H9 (cell line): ENCODE measurements at places on chromosomes 1 and 21.

- no peaks in the 10 kb centered on the region for H3K27me3 ChIP-seq
- no peak for DNase-seq
- H3K4me3 ChIP-seq, result no peak overlapping the region
- H3K27ac ChIP-seq, result no peak overlapping the region
Measured at GRCh38 chr1:818618-819291, 105.0 kb upstream of the SAMD11 start.

DNA sequence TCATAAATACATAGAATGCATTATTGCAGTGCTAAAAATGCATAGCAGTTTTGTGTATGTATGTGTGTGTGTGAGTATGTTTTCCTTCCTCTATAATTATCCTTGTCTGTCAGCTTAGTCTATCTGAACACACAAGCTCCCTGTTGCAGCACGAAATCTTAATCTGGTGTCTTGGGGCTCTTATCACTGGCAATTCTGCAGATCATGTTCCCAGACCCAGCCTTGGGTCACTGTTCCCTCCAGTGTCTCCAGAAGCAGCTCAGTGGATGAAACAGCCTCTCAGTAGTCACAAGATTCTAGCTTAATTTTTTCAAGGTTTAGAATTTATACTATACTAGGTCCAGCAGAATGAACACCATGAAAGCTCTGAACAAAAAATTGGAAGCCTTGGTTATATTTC lies 777.9 kb downstream of the MRPL39 start:
- no peaks in the 10 kb centered on the region for H3K36me3 ChIP-seq
- no peak overlapping the region for H3K4me3 ChIP-seq

DNA sequence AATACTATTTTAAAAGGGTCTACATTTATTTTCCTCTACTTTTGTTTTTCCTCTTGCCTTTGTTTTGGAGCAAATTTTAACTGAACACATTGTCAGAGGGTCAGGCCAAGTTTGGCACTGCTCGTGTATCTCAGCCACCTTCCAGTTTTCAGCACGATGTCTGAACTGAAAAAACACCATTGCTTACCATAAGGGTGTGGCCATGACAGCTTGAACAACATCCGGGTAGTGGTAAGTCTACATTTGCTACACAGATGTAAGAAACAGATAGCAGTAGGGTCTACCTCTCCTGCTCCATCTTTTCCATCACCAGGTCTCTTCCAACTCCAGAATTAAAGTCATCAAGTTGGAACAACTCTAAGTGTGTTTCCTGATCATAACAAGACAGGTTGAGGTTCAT lies 4.2 kb downstream of the HIVEP3 start:
- peaks cover 7% of the 10 kb centered on the region for H3K4me1 ChIP-seq
- peaks cover 22% of the 10 kb centered on the region for H3K27me3 ChIP-seq
- H3K36me3 ChIP-seq, result peaks cover 2% of the 10 kb centered on the region; the same call in 1 of the 3 replicates
- no peak overlapping the region for H3K4me3 ChIP-seq
- DNase-seq, result no peak

DNA sequence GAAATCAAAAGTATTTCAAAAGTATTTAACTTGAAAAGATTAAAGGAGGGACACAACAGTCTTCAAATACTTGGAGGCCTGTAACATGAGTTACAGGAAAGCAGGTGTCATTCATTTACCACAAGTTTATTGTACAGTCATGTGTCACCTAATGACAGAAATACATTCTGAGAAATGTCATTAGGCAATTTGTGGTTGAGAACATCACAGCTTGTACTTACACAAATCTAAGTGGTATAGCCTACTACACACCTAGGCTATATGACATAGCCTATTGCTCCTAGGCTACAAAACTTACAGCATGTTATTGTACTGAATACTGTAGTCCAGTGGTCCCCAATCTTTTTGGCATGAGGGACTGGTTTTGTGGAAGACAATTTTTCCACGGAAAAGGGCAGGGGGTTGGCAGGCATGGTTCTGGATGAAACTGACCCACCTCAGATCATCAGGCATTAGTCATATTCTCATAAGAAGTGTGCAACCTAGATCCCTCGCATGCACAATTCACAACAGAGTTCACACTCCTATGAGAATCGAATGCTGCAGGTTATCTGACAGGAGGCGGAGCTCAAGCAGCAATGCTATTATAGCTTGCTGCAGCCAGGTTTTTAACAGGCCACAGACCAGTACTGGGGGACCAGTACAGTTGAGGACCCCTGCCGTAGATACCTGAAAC lies 25.0 kb upstream of the PHTF1 start:
- no peaks in the 10 kb centered on the region for H3K27me3 ChIP-seq
- no peaks in the 10 kb centered on the region for H3K36me3 ChIP-seq
- peaks cover 3% of the 10 kb centered on the region; the same call in 1 of the 2 replicates for H3K4me1 ChIP-seq
- no peak overlapping the region for H3K27ac ChIP-seq
- no peak for DNase-seq

- no peak overlapping the region for H3K27ac ChIP-seq
- no peak for DNase-seq
- H3K36me3 ChIP-seq, result no peaks in the 10 kb centered on the region
- H3K4me3 ChIP-seq, result no peak overlapping the region
- no peaks in the 10 kb centered on the region for H3K27me3 ChIP-seq
Measured at GRCh38 chr21:15480160-15480559, 249.6 kb upstream of the USP25 start.

- no peak overlapping the region for H3K4me3 ChIP-seq
- no peaks in the 10 kb centered on the region for H3K27me3 ChIP-seq
- no peak for DNase-seq
- H3K36me3 ChIP-seq, result no peaks in the 10 kb centered on the region
- peaks cover 2% of the 10 kb centered on the region; the same call in 1 of the 2 replicates for H3K4me1 ChIP-seq
Measured at GRCh38 chr1:81458186-81458585, 342.5 kb upstream of the ADGRL2 start.

DNA sequence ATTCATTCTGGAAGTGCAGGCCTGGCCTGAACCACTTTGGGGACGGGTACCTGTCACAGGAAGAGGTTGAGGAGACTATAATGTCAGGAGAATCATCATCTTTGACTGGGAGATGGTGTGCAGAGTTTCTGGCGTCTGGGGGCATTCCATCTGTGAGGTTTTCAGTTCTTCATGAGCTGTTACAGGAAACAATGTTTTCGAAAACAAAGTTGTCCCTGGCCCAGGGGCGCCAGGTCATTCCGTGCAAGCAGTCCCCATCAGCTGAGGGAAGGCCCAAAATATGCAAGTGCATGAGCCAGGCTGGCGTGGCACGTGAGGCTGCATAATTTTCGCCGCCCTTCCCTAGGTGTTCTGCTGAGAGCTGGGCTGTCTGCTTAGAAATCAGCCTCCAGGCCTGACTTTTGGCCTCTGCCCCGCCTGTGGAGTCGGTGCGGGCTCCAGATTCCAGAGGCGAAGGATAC lies 68.4 kb upstream of the ATP5PO start:
- H3K27ac ChIP-seq, result no peak overlapping the region

DNA sequence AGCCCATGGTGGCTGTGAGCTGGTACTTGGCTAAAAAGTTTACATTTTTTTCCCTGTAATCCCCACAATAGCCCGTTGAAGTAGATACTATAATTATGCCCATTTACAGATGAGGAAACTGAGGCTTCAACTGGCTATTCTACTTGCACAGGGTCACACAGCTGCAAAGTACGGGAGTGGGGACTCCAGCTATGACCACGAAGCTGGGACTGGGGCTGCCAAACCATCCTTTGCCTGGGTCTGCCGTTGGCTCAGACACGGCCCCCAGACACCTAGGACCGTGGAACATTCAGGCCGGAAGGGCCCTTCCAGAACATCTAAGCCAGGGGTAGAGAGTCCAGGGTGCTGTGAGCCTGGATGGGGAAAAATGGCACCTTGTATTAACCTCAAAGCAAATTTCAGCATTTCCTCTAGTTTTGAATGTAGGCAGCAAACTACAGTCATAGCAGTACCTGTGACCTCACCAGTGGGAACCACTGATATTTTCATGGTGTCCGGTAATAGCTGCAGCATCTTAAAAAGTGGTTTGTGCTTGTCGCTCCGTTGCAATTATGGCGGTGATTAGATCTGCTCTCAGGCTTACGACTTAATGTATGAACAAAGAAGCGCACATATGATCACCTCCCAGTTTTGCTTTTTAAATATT lies 4.3 kb downstream of the TP73 start:
- DNase-seq, result no peak
- 0 out of 3 replicates have a peak overlapping the region, but pooled peaks have one; percentile 35 for H3K4me3 ChIP-seq

DNA sequence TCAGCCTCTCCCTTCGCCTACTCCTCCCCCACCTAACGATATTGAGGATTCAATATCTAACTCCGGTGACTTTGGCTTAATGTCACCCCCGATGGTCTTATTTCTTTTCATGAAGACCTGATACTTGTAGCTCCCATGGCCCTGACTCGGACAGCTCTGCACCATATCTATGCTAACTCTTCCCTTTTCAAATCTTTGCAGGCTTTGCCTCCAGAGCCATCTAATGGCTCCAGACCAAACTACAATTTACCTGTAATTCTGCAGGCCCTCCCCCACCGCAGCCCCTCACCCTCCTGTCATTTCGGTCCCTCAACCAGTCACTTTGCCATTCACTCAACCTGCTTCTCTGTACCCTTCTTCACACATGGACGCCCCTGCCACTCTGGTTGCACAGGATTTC lies 7.9 kb upstream of the GSTM5 start:
- no peak for DNase-seq
- no peaks in the 10 kb centered on the region for H3K27me3 ChIP-seq
- no peak overlapping the region for H3K4me3 ChIP-seq
- peaks cover 21% of the 10 kb centered on the region; the same call in 1 of the 2 replicates for H3K36me3 ChIP-seq
- H3K27ac ChIP-seq, result no peak overlapping the region

DNA sequence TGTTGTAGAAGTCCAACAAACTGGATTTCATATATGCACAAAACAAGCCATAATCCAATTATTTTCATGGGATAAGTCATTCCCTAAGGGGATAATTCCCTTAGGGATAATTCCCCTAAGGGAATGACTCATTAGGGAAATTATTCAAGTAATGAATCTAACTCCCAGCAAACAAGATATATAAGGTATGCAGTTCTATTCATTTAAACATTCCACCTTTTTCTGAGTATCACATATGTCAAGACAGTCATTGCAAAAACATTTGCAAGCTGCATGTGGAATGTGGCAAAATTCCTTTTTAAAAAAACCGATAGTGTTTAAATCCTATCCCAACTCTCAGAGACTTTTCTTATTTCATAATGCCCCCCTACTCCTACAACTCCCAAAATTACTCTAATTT lies 131.2 kb downstream of the AKT3 start:
- no peak overlapping the region for H3K4me3 ChIP-seq
- H3K27ac ChIP-seq, result no peak overlapping the region
- H3K36me3 ChIP-seq, result no peaks in the 10 kb centered on the region
- peaks cover 2% of the 10 kb centered on the region; the same call in 1 of the 2 replicates for H3K4me1 ChIP-seq
- H3K27me3 ChIP-seq, result no peaks in the 10 kb centered on the region; the same call in 1 of the 2 replicates
- DNase-seq, result no peak

DNA sequence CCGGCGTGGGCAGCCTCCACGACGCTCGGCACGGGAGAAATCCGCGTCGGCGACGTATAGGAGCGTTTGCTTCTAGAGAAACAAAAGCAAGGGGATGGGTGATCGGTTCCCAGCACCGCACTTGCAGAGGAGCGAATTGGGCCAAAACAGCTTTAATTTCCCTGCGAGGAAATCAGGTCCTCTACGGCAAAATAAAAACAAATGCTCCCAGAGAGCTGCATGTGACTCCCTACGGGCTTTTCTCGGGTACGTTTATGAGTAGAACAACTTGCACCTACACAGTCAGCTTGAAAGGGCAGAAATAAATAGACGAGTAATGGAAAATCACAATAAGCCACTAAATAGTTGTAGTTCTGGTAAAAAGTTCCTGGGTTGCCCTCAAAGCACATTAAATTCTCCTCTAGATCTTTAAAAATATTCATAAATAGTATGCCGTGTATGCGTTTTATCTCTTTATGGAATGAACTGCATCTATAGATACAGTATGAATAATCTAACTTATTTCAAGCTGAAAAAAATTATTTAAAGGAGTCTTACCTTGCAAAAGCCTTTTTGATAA lies 1.2 kb downstream of the NHLH2 start:
- H3K4me1 ChIP-seq, result no peaks in the 10 kb centered on the region
- no peak for DNase-seq
- peak overlapping the region; percentile 90 for H3K4me3 ChIP-seq
- peaks cover 2% of the 10 kb centered on the region; the same call in 1 of the 2 replicates for H3K27me3 ChIP-seq

GRCh38 chr1:94963864-94964263 lies 37.0 kb upstream of the CNN3 start:
- no peak overlapping the region for H3K4me3 ChIP-seq
- H3K27me3 ChIP-seq, result no peaks in the 10 kb centered on the region
- H3K4me1 ChIP-seq, result no peaks in the 10 kb centered on the region
- no peaks in the 10 kb centered on the region for H3K36me3 ChIP-seq
- no peak for DNase-seq
- H3K27ac ChIP-seq, result no peak overlapping the region

- peaks cover 4% of the 10 kb centered on the region; the same call in 1 of the 2 replicates for H3K4me1 ChIP-seq
- H3K27me3 ChIP-seq, result no peaks in the 10 kb centered on the region
Measured at GRCh38 chr1:59236721-59237545, 60.0 kb upstream of the FGGY start.

DNA sequence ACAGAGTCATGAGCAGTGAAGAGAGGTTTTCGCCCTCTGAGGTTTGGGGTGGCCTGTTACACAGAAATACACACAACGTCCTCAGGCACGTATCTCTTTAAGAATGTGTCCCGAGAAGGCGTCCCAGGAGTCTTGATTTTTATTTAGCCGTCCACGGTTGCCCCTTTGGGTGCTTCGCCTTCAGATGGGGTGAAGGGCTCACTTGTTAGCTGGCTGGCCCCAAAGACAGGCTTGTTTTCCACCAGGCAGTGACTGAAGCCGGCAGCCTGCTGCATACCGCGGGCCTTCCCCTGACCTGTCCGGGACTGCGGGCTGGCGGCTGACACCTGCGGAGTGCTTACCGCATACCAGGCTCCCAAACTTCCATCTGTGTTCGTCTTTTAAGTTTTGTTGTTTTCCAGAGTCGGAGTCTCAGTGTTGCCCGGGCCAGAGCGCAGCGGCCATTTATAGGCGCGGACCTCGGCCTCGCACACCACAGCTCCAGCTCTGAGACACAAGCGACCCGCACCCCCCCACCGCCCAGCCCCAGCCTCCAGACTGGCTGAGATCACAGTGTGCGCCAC lies 1.6 kb upstream of the ADARB1 start:
- H3K27me3 ChIP-seq, result peaks cover 11% of the 10 kb centered on the region; the same call in 1 of the 2 replicates
- no peaks in the 10 kb centered on the region for H3K36me3 ChIP-seq
- no peak overlapping the region for H3K27ac ChIP-seq
- H3K4me3 ChIP-seq, result peak overlapping the region; percentile 77; the same call in 1 of the 2 replicates
- DNase-seq, result no peak

DNA sequence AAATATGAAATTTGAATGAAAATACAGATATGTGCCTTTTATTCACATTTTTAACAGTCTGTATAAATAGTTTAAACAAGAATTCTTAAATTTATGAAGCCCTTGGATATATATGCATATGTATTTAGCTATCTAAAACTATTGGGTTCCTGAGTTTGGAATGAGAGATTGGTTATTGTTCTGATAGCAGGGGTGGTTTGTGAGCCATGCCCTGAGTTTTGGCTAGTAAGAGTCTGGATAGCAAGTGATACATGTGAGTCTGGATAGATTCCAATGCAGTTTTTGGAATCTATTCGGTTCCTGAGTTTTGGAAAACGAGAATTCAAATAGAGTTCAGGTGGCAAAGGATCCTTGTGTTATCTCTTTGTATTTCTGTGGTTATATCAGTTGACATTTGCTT lies 2.8 kb downstream of the MAN1A2 start:
- H3K27ac ChIP-seq, result no peak overlapping the region
- H3K36me3 ChIP-seq, result no peaks in the 10 kb centered on the region
- peak overlapping the region; percentile 60 for H3K4me3 ChIP-seq
- H3K4me1 ChIP-seq, result peaks cover 5% of the 10 kb centered on the region; the same call in 1 of the 2 replicates

- no peaks in the 10 kb centered on the region for H3K27me3 ChIP-seq
- H3K4me3 ChIP-seq, result no peak overlapping the region
Measured at GRCh38 chr1:63429281-63429680, 61.9 kb downstream of the ALG6 start.

- H3K4me3 ChIP-seq, result no peak overlapping the region
- H3K36me3 ChIP-seq, result peaks cover 10% of the 10 kb centered on the region; the same call in 2 of the 3 replicates
- DNase-seq, result no peak
- H3K27ac ChIP-seq, result no peak overlapping the region
Measured at GRCh38 chr1:161747801-161748200, 1.8 kb upstream of the DUSP12 start.
